ENCODE measurements at places on chromosomes 13 and 19.

- H3K36me3 ChIP-seq, result no peaks in the 10 kb centered on the region
- H3K27me3 ChIP-seq, result peaks cover 3% of the 10 kb centered on the region
- no peak for DNase-seq
Measured at GRCh38 chr13:39407786-39408185, 195.2 kb downstream of the LHFPL6 start.

GRCh38 chr13:84439108-84439507 lies 556.8 kb upstream of the SLITRK1 start:
- H3K27ac ChIP-seq, result no peak overlapping the region
- H3K4me3 ChIP-seq, result no peak overlapping the region
- no peaks in the 10 kb centered on the region for H3K27me3 ChIP-seq

DNA sequence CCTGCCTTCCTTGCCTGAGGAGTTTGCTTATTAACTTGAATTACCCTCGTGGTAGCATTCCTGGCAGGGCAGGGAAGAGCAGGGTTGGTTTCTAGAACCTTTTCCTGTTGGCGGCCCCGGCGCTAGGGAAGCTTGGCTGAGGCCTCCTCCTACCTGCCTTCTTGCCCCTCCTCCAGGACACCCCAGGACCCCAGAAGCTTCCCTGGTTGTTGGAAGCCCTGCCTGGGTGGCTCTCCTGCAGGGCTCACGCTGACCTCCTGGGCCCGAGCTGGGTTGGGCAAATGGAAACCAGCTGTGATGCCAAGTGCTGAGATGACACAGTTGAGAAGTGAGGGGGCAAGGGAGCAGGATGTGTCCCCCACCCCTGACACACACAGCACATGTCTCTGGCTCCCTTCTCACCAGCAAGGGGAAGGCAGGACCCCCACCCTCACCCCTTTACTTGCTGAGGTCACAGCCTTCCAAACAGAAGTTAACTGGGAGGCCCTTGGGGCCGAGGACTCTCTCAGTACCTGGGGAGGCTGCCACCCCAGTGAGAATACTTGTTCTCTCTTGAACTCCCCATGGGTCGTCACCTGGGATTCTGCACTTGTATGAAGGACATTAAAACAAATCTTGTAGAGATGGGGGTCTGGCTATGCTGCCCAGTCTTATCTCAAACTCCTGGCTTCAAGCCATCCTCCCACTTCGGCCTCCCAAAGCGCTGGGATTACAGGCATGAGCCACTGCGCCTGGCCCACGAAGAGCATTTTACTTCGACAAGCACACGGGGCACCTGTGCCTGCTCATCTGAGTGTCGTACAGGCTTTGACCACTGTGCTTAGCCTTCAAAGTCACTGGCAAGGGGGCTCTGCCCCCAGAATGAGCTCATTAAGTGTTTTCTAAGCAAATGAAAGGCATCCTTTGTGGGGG lies 10.5 kb downstream of the CEBPA start:
- H3K27ac ChIP-seq, result no peak overlapping the region
- H3K36me3 ChIP-seq, result peaks cover 15% of the 10 kb centered on the region
- DNase-seq, result no peak

- H3K4me3 ChIP-seq, result no peak overlapping the region
- no peak overlapping the region for H3K27ac ChIP-seq
- H3K27me3 ChIP-seq, result peaks cover 18% of the 10 kb centered on the region
- no peak for DNase-seq
Measured at GRCh38 chr13:110330491-110331011, 23.5 kb downstream of the COL4A2 start.

- H3K27me3 ChIP-seq, result no peaks in the 10 kb centered on the region
- H3K36me3 ChIP-seq, result peaks cover 29% of the 10 kb centered on the region
- peaks cover 39% of the 10 kb centered on the region for H3K4me1 ChIP-seq
- no peak for DNase-seq
- H3K27ac ChIP-seq, result no peak overlapping the region
Measured at GRCh38 chr13:74273581-74273980, 139.4 kb upstream of the KLF12 start.

GRCh38 chr13:32150239-32150638 lies 118.7 kb downstream of the FRY start:
- H3K27ac ChIP-seq, result no peak overlapping the region
- no peak for DNase-seq
- no peaks in the 10 kb centered on the region for H3K4me1 ChIP-seq
- no peak overlapping the region for H3K4me3 ChIP-seq
- no peaks in the 10 kb centered on the region for H3K36me3 ChIP-seq

DNA sequence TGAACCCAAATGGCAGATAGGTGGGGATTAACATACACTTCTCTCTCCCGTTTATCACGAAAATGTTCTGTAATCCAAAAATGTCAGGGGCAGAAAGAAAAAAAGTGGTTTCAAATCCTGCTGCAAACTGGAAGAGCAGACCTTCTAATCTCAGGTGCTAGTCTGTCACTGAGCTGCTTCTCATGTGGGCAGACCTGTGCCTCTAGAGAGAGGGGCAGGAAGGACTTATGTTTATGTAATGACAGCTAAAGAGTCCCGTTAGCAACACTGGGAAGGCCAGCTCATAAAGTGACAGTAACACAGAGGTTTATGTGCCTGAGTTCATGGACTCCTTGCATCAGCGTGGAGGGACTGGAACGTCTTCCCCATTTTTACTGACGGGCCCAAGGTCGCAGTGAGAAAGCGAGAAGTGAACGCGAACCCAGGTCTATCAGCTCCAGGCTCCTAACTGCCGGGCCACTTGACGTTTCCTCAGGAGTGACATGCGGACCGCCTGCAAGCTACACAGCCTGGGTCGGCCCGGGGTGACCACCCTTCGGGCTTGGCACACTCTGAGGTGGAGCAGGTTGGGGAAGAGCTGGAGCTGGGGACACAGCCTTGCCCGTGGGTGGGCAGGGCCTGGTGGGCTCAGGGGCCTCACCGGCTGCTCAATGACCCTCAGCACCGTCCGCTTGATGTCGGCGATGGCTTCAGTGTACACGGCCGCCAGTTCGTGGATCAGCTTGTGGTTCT lies 9.6 kb upstream of the RSPH6A start:
- peaks cover 19% of the 10 kb centered on the region for H3K36me3 ChIP-seq
- no peak for DNase-seq
- no peaks in the 10 kb centered on the region for H3K27me3 ChIP-seq
- H3K27ac ChIP-seq, result peak overlapping the region; percentile 49

- no peak overlapping the region for H3K4me3 ChIP-seq
- H3K27ac ChIP-seq, result no peak overlapping the region
- peaks cover 9% of the 10 kb centered on the region for H3K27me3 ChIP-seq
- no peak for DNase-seq
Measured at GRCh38 chr13:45055902-45056648, 64.2 kb upstream of the GTF2F2 start.

DNA sequence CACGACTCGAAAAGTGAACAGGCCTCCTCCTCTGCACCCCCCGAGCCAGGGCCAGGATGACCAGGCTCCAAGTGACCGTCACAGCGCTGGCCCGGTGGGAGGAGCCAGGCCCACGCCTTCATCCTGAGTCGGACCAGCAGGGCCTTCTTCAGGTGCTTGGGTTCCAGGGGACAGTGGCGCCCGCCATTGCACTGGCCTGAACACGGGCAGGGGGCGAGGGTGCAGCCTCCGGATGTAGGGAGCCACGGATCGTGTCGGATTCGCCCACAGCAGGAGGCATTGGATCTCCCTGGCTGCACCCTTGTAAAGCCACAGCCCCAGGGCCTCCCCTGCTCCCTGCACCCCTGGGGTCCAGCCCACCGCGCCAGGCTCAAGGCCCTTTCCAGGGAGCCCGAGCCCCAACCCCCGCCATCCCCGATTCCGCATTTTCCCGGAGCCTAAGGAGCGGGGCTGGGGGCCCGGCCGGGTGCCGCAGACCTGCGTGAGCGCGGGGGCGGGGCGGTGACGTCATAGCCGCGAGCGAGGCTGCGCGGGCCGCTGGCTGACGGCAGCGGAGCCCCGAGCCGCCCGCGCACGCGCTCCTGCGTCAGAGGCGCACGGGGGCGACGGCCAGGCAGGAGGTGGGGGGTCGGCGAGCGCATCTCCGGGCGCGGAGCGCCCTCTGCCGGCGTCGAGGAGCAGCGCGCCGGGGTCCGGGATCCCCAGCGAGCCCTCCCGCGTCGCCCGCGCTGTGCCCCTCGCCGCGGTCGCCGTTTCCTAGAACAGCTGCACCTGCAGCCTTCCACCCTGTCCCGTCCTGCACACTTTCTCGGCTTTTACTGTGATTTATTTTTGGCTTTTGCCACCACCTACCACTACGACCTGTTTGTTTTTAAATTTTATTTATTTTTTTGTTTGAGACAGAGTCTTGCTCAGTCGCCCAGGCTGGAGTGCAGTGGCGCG lies 1.5 kb upstream of the ATP5F1D start:
- H3K4me3 ChIP-seq, result peak overlapping the region; percentile 63
- H3K27me3 ChIP-seq, result peaks cover 8% of the 10 kb centered on the region
- peaks cover 13% of the 10 kb centered on the region for H3K4me1 ChIP-seq
- peak overlapping the region; percentile 92 for H3K27ac ChIP-seq
- peak; percentile 95 for DNase-seq

DNA sequence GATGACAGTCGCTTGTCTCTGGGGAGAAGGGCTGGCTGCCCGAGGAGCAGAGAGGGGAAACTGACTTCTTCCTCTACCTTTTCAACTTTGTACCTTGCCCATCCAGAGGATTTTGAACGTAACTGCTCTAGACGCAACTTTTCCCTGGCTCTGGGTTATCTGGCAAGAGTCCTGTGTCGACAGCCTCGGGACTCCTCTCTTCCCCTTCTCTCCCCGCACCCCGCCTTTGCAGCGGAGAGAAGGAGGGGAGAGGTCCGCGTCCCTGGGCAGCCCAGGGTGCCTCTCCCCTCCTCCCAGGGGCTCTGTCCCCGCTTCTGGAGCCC lies 574 bp downstream of the SH3GL1 start:
- H3K36me3 ChIP-seq, result no peaks in the 10 kb centered on the region
- peak overlapping the region; percentile 98 for H3K27ac ChIP-seq
- H3K27me3 ChIP-seq, result no peaks in the 10 kb centered on the region
- H3K4me3 ChIP-seq, result peak overlapping the region; percentile 92
- H3K4me1 ChIP-seq, result peaks cover 73% of the 10 kb centered on the region

DNA sequence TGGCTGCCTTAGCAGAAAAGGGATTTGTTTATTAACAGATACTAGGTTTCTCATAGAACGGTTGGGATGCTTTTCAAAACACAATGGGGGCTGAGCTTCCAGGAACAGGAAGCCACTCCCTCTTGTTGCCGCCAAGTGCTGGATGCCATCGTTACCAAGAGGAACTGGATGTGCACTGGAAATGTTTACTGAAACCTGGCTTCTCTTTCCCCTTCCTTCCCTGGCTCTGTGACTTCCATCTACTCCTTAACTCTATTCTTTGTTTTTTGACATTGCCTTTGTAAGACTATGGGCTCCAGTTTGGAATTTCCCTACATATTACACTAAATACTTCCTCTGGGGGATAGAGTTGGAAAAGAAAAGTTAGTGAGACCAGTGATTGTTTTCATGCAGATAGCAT lies 11.7 kb upstream of the KL start:
- H3K36me3 ChIP-seq, result peaks cover 12% of the 10 kb centered on the region
- H3K27me3 ChIP-seq, result peaks cover 20% of the 10 kb centered on the region
- H3K4me1 ChIP-seq, result no peaks in the 10 kb centered on the region
- no peak overlapping the region for H3K4me3 ChIP-seq
- H3K27ac ChIP-seq, result no peak overlapping the region

DNA sequence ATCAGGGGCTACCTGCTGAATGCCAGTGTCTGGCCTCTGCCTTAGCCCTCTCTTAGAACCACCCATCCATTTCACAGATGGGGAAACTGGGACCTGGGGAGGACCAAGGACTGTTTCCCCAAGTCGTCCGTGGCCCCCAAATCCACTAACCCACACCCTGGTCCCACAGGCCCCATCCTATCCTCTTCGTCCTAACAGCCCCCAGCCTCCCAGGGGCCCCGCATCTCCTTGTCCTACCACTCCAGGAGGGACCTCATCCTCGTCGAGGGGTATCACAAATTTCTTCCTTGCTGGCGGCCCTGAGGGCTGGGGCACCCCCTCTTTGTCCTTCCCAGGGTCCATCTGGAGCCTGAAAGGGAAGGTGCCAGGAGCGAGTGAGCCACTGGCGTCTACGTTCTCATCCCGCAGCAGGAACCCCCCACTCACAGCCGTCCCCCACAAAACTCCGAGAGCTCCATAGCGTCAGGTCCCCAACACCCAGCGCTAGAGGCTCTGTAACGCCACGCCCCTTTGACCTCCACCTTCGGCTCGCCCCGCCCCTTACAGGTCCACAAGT lies 606 bp downstream of the ERCC1 start:
- peaks cover 22% of the 10 kb centered on the region for H3K4me1 ChIP-seq
- H3K27ac ChIP-seq, result peak overlapping the region; percentile 92
- H3K36me3 ChIP-seq, result peaks cover 5% of the 10 kb centered on the region
- peak; percentile 62 for DNase-seq
- H3K27me3 ChIP-seq, result no peaks in the 10 kb centered on the region

- no peak for DNase-seq
- no peak overlapping the region for H3K4me3 ChIP-seq
- no peaks in the 10 kb centered on the region for H3K36me3 ChIP-seq
- no peaks in the 10 kb centered on the region for H3K4me1 ChIP-seq
- H3K27ac ChIP-seq, result no peak overlapping the region
Measured at GRCh38 chr13:55528434-55528833, 1612.3 kb upstream of the PRR20A start.

DNA sequence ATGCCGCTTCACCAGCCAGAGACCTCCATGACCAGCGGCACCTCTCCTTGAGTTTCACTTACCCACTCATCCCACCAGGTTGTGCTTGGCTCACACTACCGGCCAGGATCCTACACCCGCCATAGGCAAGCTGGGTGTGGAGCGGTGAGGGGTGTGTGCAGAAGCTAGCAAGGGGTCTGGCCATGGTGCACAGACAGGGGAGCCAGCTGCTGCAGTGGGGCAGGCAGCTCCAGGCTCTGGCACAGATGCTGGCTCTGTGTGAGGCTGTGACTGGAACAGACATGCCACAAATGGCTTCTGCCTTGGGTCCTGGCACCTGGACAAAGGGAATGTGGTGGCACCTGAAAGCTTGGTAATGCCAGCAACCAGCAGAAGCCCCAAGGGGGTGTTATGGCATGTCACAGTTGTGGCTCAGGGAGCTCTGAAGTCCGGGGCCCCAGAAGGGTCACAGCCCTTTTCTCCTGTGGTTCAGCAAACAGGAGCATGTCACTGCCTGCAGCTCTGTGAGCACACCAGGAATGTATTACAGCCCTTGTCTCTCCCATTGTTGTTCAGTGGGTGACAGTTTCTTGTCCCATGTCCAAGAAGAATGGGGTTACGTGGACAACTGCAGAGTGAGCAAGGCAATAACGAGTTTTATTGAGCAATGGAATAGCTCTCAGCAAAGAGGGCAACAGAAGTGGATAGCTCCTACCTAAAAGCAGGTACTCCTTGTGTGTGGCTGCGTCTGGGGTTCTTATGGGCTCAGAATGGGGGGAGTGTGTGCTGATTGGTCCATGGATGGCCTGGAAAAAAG lies 2791.0 kb upstream of the PCDH20 start:
- H3K4me3 ChIP-seq, result no peak overlapping the region
- no peaks in the 10 kb centered on the region for H3K27me3 ChIP-seq
- no peak overlapping the region for H3K27ac ChIP-seq
- no peaks in the 10 kb centered on the region for H3K4me1 ChIP-seq
- H3K36me3 ChIP-seq, result no peaks in the 10 kb centered on the region

Measured in naive thymus-derived CD8-positive, alpha-beta T cell (primary cell).